ENCODE measurements at places on chromosomes 6 and 20. TPM values are rescaled to one million over a fixed set of nuclear protein-coding genes. Genes with fewer than 3 reads are reported as not detected.
A peak's percentile ranks its signal among the peaks of the same experiment; 100 is the strongest.

TFAP2A gene
- 25.0 TPM for total RNA-seq

- DNase-seq = no peak
These were observed 10.6 kb downstream of the PRR18 start for GRCh38 chr6:166297606-166298005.

- DNase-seq = peak; percentile 59
These were observed 83.7 kb upstream of the ZFP64 start for GRCh38 chr20:52275181-52275691.

DNA sequence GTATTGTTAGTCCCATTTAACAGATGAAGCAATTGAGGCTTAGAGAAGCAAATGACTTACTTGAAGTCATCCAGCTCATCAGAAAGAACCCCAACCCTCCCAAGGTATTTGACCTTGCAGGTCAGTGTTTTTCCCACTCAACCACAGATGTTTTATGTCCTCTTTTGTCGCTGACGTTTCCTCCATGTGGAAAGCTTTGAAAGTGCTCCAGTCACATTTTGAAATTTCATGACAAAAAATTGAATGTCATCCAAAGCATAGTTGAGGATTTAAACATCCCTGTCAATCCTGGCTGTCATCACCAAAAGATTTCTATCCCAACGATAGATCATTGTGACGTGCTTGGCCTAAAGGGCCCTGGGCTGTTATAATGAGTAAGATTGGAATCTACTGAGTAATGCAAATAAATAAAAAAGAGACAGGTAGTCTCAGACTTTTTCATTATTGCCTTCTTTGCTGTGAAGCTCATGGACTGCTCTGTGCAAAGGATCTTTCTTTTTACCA is 102.7 kb downstream of the TSHZ2 start:
- peak; percentile 26 for DNase-seq

- no peak for DNase-seq
These were observed 61.6 kb upstream of the EDN1 start for GRCh38 chr6:12228447-12229146.

DNA sequence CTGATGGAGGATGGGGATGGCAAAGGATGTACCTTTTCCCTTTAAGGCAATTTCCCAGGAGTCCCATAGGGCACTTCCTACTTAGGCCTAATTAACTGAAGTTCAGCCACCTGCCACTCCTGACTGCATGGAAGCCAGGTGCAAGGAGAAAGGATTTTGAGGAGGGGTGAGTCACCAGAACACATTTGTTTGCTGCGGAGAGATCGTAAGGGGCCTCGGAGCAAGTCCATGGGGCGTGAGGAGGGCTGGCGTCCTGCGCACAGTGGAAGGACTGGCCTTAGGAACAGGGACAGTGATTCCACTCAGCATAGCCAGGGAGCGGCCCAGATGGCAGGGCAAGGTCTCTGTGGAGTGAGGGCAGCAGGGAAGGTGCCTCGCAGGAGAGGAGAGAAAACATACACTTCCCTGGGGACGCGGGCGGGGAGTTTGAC is 11.8 kb upstream of the MAP1LC3A start:
- no peak for DNase-seq

DNA sequence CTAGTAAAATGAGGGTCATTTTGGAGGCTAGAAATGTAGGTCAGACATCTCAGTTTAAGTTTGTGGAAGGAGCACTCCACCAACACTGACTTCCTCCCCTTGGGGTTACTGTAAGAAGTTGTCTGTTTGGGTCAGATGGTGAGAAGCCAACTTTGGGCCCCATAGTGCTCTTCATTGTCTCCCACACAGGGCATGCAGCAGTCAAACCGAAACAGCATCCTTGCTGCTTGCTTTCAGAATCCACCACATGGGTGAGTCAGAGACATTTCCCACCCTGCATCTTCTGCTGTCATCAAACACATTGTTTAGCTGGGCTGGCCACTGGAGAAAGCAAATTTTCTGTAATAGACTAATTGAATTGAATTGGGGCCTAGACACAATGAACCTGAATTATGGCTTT is 16.8 kb downstream of the IL17F start:
- no peak for DNase-seq

GRCh38 chr6:34319471-34319885 is 70.7 kb upstream of the SMIM29 start:
- DNase-seq = no peak
